ENCODE measurements at places on chromosomes 13 and 19. TPM values are rescaled to one million over a fixed set of nuclear protein-coding genes. Genes with fewer than 3 reads are reported as not detected.

Gene ACTN4
- 631 TPM for total RNA-seq

Gene TTC9B
- under 0.01 TPM for total RNA-seq

Gene CCL25
- not detected for total RNA-seq

Gene COL4A1
- total RNA-seq: 45.3 TPM

Gene TNFSF11
- 0.34 TPM for total RNA-seq

Gene CCDC169
- 2.4 TPM for total RNA-seq

Gene PCDH17
- total RNA-seq: not detected

Gene ADGRE3
- total RNA-seq: not detected

Gene DNAJC15
- 10.6 TPM for total RNA-seq

Gene PODNL1
- total RNA-seq: 2.5 TPM

Gene CA11
- 2.4 TPM for total RNA-seq

Gene OLFM2
- 1.7 TPM for total RNA-seq

Gene GNA15
- 93.0 TPM for total RNA-seq

Gene ATCAY
- total RNA-seq: not detected

Gene PROZ
- not detected for total RNA-seq

Gene GPR4
- total RNA-seq: not detected

Gene SBK3
- total RNA-seq: not detected

Gene LRRC4B
- not detected for total RNA-seq

Gene PRODH2
- not detected for total RNA-seq

Gene LGALS14
- total RNA-seq: not detected

Gene STARD13
- 0.68 TPM for total RNA-seq

Gene LILRB5
- not detected for total RNA-seq

Gene SIRT6
- total RNA-seq: 21.1 TPM

Gene CGB7
- 1.4 TPM for total RNA-seq

Gene VAV1
- total RNA-seq: 1.7 TPM

Gene ZNF100
- total RNA-seq: 4.2 TPM

Gene ZNF296
- total RNA-seq: 1.2 TPM

Gene SIGLEC12
- total RNA-seq: not detected

Gene C1QTNF9
- not detected for total RNA-seq
